ENCODE measurements at places on chromosomes 13 and 19.

DNA sequence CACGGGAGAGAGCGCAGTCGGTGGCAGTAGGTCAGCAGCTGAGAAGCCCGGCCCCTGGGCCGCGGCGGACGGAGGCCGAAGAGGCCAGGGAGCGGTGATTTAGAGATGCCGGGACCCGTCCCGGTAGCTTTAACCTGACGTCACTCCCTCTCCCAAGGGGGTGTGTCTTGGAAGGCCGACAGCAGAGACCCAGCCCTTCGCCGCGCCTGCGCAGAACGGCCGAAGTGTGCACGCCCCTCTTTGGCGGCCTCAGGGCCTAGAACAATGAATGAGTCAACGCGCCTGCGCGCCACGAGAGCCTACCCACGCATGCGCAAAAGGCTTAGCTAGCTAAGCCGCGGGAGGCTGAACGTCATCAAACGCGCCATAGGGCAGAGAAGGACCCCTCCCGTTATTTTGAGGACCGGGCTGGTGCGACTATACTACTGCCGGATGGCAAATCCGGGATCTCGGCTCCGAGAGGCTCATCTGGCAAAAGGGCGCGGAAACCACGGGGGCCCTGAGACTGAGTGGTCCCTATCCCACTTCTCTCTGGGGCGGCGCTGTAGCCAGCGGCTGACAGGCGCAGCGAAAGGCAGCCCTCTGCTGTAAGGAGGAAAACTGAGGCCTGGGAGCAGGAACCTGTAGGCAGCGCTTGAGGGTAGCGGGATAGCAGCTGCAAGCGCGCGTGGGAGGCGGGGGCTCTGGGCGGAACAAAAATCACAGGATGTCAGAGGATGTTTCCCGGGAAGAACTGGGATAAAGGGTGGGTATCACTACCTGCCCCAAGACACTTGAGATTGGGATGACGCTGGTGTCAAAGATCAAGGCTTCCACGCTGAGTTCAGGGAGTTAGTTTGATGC lies at the start of the genes IRGQ and ZNF576:
Gene IRGQ, minus strand, starts transcription at position 136 of the 843 bp plus-strand sequence. CDS start 796 bp downstream, outside the sequence.
Gene ZNF576, plus strand, starts transcription at position 597 of the 843 bp plus-strand sequence. CDS start 514 bp downstream, outside the sequence.
- DNase-seq, result peak; percentile 100

DNA sequence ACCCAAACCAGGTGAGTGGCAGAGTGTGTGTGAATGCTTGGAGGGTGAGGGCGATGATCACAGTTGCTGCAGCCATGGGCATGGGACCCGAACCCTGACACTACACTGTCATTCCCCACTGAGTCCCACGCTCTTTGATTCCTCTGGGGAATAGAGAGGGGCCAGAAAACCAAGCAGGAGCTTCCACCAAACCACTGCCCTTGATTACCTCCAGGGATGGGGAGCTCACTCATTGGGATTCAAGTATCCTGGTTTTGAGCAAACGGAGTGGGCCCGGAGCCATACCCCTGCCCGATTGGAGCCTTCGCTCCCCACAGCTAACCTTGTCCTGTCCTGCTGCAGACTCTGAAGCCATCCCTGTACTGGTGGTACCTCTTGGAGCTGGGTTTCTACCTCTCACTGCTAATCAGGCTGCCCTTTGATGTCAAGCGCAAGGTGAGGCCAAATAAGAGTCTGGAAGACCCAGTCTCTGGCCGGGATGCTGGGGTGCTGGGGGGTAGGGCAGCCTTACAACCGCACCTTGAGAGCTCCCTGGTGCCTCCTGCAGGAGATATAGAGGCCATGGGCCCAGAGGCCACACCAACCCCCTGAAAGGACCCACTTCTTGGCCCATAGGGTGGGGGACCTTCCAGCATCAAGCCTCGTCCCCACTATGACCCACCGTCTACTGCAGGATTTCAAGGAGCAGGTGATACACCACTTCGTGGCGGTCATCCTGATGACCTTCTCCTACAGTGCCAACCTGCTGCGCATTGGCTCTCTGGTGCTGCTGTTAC lies 47.3 kb downstream of the CERS4 start:
- DNase-seq, result no peak

GRCh38 chr19:1523412-1524286 lies at the start of gene PLK5:
Gene PLK5 (plus strand): TSS chr19:1524077. CDS start chr19:1526997, 2,920 bp downstream.
- DNase-seq, result no peak

- DNase-seq, result no peak
These were observed 891.5 kb downstream of the EFNB2 start for GRCh38 chr13:105643966-105644365.

DNA sequence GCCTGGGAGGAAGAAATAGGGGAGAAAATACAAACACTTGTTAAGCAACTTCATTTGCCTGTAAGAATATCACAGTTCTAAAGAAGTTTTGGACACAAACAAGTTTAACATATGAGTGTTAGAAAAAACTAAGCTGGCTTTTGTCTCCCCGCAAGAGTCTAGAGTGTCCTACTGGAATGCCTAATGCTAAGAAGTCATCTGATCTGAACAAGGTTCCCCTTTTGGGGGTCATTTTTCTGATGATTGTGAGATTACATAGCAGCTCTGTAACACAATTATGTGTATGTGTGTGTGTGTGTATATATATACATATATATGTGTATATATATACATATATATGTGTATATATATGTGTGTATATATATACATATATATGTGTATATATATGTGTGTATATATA lies 12.7 kb downstream of the DNMT1 start:
- no peak for DNase-seq

GRCh38 chr19:42253245-42254088 lies 1.5 kb downstream of the ERF start:
- DNase-seq, result peak; percentile 88

DNA sequence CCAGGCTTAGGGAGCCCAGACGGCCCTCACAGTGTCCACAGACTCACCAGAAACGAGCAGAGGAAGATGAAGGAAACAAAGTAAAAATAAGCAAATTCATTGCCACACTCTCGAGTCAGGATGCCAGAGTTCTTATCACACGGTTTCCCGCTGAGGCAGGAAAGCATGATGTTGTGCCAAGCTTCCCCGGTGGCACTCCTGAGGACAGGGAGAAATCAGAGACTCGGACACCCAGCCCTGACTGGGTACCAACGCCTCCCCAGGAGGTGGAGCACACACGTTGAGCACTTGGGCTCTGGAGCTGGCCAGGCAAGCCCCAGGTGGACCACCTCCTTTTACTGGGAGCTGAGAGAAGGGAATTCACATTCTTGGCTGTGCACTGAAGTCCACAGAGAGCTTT lies 81.5 kb downstream of the IER2 start:
- DNase-seq, result no peak

- DNase-seq, result peak; percentile 27
These were observed 22.4 kb upstream of the MIER2 start for GRCh38 chr19:366951-367350.

DNA sequence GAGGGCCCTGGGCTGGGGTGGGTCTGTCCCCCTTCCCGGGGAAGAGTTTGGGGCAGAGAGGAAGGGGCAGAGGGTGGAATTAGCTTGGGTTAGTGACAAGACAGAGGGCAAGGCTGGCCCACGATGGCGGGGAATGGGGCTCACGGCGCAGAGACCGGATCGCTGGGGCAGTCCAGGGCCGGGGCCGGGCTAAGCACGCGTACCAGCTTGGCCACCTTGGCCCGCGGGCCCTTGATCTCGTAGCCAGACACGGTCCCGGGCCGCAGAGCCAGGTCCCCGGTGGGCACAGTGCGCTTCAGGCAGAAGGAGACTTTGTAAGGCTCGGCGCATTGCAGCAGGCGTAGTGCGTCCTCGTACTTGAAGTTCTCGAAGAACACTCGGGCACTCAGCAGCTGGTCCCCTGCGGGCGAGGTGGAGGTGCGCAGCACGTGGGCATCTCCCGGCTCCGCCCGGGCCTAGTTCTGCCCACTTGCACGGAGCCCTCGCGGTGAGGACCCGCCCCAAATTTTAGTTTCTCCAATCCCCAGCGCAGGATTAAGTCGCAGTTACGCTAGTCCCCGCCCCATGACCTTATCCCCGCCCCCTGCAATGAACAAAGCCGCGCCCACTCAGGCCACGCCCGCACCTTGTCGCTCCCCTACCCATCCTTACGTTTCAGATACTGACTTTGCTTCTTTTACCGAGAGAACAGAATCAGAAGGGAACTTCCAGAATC lies 8.6 kb upstream of the HIPK4 start:
- peak; percentile 81 for DNase-seq

- DNase-seq, result no peak
These were observed 15.3 kb upstream of the ATP12A start for GRCh38 chr13:24664726-24665409.

- DNase-seq, result peak; percentile 98
These were observed at the start of the genes ZNF490 and ZNF791 for GRCh38 chr19:12610540-12611360. Gene ZNF490 (minus strand): TSS chr19:12610813. CDS start chr19:12610680, 133 bp downstream. Gene ZNF791 (plus strand): TSS chr19:12610920. CDS start chr19:12611080, 160 bp downstream.

DNA sequence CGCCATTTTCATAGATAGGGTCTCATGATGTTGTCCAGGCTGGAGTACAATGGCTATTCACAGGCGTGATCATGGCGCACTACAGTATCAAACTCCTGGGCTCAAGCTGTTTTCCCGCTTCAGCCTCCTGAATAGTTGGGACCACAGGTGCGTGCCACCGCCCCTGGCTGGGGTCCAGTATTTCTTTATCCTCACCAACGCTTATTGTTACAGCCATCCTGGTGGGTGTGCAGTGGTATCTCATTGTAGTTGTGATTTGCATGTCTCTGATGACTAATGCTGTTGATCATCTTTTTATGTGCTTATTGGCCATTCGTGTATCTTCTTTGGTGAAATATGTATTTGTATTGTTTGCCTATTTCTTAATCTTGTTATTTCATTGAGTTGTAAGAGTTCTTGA lies 49.0 kb downstream of the SIPA1L3 start:
- peak; percentile 17 for DNase-seq

DNA sequence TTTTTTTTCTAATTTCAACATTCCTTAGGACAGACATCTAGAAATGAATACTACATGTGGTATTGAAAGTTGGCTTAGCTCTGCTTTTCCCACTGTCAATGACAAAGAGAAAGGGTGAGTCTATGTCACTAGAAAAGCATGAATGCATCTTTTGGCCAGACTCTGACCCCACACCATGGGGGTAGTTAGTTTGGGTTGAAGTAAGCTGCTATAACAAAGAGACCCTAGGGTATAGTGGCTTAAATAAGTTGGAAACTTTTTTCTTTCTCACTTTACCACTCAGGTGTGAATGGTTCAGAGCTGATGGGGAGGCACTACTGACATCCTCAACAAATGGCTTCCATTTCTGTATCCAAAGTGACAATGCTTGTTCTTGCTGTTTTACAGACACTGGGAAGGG lies 161.5 kb downstream of the DLEU7 start:
- no peak for DNase-seq

- DNase-seq, result peak; percentile 80
These were observed at the start of gene SLC17A7 for GRCh38 chr19:49441210-49441959. Gene SLC17A7 (minus strand): TSS chr19:49441527. CDS start chr19:49441379, 148 bp downstream.

DNA sequence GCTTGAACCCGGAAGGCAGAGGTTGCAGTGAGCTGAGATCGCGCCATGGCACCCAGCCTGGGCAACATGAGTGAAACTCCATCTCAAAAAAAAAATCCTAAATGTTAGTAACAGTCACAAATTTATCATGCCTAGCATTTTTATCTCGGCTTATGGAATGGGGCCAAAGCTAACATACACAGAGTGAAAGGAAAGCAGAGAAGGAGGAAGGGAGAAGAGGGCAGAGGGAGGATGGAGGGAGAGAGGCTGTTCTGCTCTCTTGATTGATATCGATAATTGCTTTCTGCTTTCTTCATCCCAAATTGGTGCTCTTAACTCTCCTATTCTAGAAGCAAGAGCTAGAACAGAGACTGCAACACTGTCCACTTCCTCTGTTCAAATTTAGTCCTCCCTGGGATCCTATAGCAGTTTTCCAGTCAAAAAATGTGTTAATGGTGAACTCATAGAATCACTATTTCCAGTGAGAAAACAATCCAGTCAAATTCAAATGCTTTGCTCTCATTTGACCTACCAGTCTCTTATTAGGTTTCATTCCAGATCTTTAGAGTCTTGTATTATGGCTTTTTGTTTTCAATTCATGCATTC lies 15.8 kb upstream of the TUBGCP3 start:
- DNase-seq, result no peak
